ENCODE measurements at places on chromosomes 3 and 15.

DNA sequence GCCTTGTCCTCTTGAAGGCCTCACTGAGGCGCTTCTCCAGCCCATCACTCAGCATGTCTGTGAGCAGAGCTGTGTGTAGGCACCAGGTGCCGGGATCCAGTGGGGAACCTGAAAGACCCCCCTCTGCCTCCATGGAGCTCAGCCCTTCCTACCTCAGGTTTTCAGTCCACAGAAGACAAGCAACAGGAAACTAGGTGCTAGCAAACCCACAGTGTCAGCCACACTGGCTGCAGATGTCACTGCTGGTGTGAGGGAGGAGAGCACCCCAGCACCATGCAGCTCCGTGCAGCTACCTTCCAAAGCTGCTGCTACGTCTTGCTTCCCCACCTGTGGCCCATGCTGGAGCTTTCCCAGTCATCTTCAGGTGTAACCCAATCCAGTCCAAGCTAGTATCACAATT is 17.9 kb downstream of the PSTPIP1 start:
- DNase-seq: no peak

- no peak for DNase-seq
Measured at GRCh38 chr15:78045189-78045588, 32.3 kb downstream of the TBC1D2B start.

GRCh38 chr3:172171396-172172075 is 132.2 kb downstream of the FNDC3B start:
- no peak for DNase-seq

DNA sequence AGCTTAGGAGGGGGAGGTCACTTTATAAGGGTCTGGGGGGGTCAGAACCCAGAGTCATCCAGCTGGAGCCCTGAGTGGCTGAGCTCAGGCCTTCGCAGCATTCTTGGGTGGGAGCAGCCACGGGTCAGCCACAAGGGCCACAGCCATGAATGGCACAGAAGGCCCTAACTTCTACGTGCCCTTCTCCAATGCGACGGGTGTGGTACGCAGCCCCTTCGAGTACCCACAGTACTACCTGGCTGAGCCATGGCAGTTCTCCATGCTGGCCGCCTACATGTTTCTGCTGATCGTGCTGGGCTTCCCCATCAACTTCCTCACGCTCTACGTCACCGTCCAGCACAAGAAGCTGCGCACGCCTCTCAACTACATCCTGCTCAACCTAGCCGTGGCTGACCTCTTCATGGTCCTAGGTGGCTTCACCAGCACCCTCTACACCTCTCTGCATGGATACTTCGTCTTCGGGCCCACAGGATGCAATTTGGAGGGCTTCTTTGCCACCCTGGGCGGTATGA is at the start of gene RHO:
Gene RHO (plus strand): TSS at position 51 of the 512 bp plus-strand sequence. CDS start 95 bp downstream, at position 146.
- DNase-seq: no peak

DNA sequence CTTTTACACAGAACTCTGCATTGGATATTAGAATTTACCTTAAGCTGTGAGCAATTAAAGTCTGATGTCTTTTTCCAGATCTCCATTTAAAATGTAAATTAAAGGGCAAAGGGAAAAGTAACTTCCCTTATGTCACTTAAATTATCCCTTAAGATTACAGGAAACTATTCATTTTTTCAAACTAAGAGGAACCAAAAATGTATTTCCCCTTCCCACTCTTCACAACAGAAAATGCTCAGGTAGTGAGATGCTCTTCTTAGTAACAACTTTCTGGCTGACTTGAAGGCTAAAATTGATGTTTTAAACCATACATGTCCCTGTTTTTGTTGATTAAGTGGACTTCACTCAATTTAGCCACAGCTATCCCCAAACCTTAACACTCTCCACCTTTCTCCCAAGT is 17.6 kb downstream of the RSL24D1 start:
- DNase-seq: no peak

DNA sequence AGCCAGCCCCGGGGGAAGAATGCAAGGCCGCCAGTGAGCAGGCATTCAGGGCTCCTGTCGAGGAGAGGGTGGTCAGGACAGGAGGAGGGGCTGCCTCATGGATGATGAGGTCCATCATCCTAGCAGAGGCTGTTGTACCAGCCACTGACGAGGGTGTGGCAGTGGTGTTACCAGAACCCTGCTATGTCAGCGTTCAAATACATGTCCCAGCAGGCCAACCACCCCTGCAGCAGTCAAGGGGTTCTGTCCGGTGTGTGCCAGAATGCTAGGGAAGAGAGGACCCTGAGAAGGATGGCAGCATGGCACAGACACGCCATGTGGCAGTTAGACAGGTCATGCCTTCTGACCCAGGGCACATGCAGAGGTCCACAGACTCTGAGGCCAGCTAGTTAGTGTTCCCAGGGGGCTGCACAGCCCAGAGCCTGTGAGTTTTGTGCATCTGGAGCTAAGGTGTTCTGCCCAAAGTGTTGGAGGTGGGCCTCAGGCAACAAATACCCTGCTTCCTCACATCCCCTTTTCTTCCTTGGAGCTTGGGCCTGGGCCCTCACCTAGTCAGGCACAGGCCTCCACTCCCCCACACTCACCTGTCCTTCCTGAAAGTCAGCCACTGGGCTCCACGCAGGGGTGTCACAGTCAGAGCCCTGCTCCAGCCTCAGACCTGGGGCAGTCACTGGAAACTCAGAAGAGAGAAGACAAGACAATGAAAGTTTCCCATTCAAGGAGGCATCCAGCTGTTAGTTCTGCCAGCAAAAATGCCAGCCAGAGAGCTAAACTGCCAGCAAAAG is 7.8 kb downstream of the PAK6 start:
- DNase-seq: no peak

- no peak for DNase-seq
Measured at GRCh38 chr3:8607234-8608040, 37.2 kb downstream of the SSUH2 start.
